Activated CD8-positive, alpha-beta T cell treated with anti-CD3 and anti-CD28 coated beads for 36 hours (primary cell): ENCODE measurements at places on chromosomes 5 and 9.

GRCh38 chr5:156051972-156052371, 275.0 kb upstream of the SGCD start:
- H3K27me3 ChIP-seq: peaks cover 3% of the 10 kb centered on the region
- no peak overlapping the region for H3K4me3 ChIP-seq
- no peaks in the 10 kb centered on the region for H3K4me1 ChIP-seq

GRCh38 chr5:98772415-98773213, 849 bp upstream of the RGMB start:
- H3K36me3 ChIP-seq: no peaks in the 10 kb centered on the region
- peak overlapping the region; percentile 49 for H3K27ac ChIP-seq
- peaks cover 37% of the 10 kb centered on the region for H3K4me1 ChIP-seq
- H3K27me3 ChIP-seq: peaks cover 46% of the 10 kb centered on the region
- peak overlapping the region; percentile 87 for H3K4me3 ChIP-seq

DNA sequence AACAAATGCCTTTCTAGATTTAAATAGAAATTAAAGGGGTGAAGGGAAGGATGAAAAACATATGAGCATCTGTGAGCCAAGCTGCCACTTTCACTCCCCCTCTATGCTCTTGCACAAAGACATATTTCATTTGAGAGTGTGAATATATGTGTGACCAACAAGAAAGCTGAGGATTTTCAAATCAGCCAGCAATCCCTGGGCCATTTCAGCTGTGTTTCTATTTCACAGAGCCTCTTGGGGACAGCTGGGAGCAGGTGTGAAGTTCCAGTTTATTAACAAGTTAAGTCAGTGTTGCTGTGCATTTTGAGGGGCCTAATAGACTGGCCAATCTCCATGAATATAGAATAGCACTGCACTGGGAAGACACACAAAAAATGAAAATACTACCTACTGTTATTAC, 248.7 kb upstream of the RGMB start:
- H3K36me3 ChIP-seq: no peaks in the 10 kb centered on the region
- no peaks in the 10 kb centered on the region for H3K4me1 ChIP-seq
- H3K27me3 ChIP-seq: peaks cover 3% of the 10 kb centered on the region
- H3K27ac ChIP-seq: no peak overlapping the region

DNA sequence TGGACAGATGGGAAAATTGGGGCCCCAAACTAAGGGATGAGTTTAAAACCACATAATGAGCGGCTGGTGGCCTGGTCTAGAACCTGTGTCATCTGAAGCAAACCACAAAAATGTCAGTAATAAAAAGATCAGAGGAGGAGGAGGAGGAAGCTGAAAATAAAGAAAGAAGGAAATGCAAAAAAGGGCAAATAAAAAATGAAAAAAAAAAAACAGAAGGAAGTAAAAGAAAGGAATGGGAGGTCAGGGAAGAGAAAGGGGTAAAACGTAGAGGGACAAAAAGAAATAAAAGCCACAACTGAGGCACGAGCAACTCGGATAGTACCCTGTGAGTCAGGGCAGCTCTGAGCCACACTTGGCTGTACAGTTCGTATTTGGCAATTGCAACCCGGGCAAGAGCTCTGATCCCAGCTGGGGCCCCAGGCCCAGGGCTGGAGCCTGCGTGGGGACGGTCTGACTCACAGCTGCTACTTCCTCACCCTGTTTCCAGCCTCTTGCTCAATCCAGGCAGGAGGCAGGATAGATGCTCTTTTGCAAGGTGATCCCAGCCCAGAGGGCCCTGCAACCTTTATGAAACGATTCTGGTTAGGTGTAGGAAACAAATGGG, 137.9 kb upstream of the TRIM32 start:
- DNase-seq: no peak
- no peak overlapping the region for H3K4me3 ChIP-seq
- H3K36me3 ChIP-seq: peaks cover 2% of the 10 kb centered on the region
- H3K27me3 ChIP-seq: no peaks in the 10 kb centered on the region
- peaks cover 4% of the 10 kb centered on the region for H3K4me1 ChIP-seq
- no peak overlapping the region for H3K27ac ChIP-seq

- H3K4me1 ChIP-seq: no peaks in the 10 kb centered on the region
- no peak overlapping the region for H3K27ac ChIP-seq
Observed at GRCh38 chr9:107674721-107675277, 185.2 kb upstream of the KLF4 start.

DNA sequence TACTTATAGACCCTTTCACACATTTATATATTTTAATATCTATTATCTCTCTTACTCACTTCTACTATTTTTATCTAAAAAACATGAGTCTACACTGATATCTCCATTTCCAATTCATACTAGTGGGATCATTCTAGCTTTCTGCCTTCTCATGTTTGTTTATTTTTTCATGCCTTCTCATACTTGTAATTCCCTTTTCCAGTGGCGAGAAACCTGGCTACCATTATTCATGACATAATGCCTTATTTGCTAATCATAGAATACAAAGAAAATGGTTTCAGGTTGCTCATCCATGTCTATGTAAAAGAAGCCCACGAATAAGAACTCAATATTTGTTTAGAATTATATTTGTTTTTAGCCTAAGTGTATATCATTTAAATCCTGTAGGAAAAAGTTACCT, 232.7 kb upstream of the ACTBL2 start:
- H3K27me3 ChIP-seq: peaks cover 5% of the 10 kb centered on the region
- no peak overlapping the region for H3K27ac ChIP-seq

DNA sequence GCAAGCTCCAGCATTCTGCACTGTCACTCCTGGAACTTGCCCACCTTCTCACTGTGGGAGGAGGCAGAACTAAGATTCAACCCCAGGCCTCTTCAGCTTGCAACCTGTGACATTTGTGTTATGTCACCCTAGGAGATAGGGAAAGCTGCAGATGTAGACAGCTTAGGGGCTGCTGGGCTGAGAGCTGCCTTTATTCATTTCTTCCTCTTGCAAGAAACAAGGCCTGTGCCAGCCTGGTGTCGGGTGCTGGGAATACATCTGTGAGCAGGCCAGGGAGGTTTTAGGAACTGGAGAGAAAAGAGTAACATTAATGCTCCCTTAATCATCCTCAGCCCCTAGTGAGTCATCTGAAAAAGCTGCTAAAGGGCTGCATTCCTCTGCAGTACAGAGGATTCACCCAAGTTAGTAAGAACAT, 101.8 kb downstream of the FGF18 start:
- H3K4me3 ChIP-seq: no peak overlapping the region
- H3K27ac ChIP-seq: no peak overlapping the region
- H3K27me3 ChIP-seq: no peaks in the 10 kb centered on the region
- no peak for DNase-seq
- no peaks in the 10 kb centered on the region for H3K36me3 ChIP-seq

- no peak for DNase-seq
- no peaks in the 10 kb centered on the region for H3K36me3 ChIP-seq
- H3K27me3 ChIP-seq: no peaks in the 10 kb centered on the region
- no peak overlapping the region for H3K27ac ChIP-seq
Observed at GRCh38 chr5:121691478-121691877, 160.2 kb upstream of the FTMT start.

DNA sequence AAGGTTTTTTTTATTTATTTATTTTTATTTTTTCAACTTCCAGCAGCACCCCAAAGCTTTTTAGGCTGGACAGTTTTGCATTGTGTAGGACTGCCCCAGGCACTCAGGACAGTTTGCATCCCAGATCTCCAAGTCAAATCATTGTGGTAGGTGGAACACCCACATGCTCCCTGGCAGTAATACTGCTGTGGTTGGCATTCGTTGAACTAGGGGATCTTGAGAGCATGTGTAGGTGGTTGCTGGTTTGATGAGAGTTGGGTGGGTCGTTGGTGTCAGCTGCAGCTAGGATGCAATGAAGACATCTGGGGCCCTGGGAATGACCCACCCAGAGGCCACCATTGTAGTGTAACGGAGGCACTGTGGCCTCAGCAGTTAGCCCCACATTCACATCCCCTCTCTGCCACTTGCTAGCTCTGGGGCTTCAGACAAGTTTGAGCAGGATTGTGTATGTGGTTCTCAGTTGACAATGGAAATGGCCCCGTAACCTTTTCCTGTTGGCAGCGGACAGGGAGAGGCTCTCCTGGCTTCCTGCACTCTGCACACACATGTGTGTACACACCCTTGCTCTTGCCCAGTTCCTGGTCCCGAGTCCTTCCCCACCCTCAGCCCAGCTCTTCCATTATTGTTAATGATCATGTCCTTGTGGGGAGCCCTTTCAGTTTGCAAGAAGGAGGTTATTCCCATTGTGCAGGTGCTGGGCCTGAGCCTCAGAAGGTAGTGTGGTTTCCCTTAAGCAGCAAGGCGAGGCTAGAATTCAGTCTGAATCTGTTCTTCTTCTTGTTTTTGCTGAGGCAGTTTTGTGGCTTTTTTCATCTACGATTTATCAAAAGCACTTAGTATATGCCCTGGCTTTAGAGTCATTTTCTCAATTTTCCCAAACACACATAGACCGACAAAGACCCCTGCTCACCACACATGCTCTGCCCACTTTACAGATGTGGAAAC, 46.5 kb downstream of the PPARGC1B start:
- DNase-seq: no peak
- peaks cover 25% of the 10 kb centered on the region for H3K36me3 ChIP-seq
- H3K4me3 ChIP-seq: no peak overlapping the region
- H3K4me1 ChIP-seq: peaks cover 28% of the 10 kb centered on the region

GRCh38 chr9:89422151-89422975, 75.5 kb downstream of the SEMA4D start:
- no peaks in the 10 kb centered on the region for H3K27me3 ChIP-seq
- peak overlapping the region; percentile 79 for H3K4me3 ChIP-seq
- H3K27ac ChIP-seq: peak overlapping the region; percentile 98
- H3K4me1 ChIP-seq: peaks cover 99% of the 10 kb centered on the region
- peak; percentile 86 for DNase-seq
- peaks cover 89% of the 10 kb centered on the region for H3K36me3 ChIP-seq

GRCh38 chr5:150323819-150324218, 21.1 kb upstream of the ARSI start:
- no peak overlapping the region for H3K4me3 ChIP-seq
- peaks cover 3% of the 10 kb centered on the region for H3K4me1 ChIP-seq
- no peak overlapping the region for H3K27ac ChIP-seq
- DNase-seq: no peak

GRCh38 chr9:1042466-1042865, 7.7 kb upstream of the DMRT2 start:
- H3K4me3 ChIP-seq: peak overlapping the region; percentile 26
- H3K27me3 ChIP-seq: peaks cover 73% of the 10 kb centered on the region
- peak; percentile 49 for DNase-seq
- peaks cover 6% of the 10 kb centered on the region for H3K36me3 ChIP-seq
- H3K27ac ChIP-seq: no peak overlapping the region
